ENCODE measurements at places on chromosomes 7 and 10.

- H3K4me1 ChIP-seq, result no peaks in the 10 kb centered on the region
- H3K4me3 ChIP-seq, result no peak overlapping the region
- H3K36me3 ChIP-seq, result peaks cover 6% of the 10 kb centered on the region
- H3K27me3 ChIP-seq, result peaks cover 2% of the 10 kb centered on the region
- no peak for DNase-seq
These were observed 277.0 kb downstream of the CRPPA start for GRCh38 chr7:16144361-16144760.

DNA sequence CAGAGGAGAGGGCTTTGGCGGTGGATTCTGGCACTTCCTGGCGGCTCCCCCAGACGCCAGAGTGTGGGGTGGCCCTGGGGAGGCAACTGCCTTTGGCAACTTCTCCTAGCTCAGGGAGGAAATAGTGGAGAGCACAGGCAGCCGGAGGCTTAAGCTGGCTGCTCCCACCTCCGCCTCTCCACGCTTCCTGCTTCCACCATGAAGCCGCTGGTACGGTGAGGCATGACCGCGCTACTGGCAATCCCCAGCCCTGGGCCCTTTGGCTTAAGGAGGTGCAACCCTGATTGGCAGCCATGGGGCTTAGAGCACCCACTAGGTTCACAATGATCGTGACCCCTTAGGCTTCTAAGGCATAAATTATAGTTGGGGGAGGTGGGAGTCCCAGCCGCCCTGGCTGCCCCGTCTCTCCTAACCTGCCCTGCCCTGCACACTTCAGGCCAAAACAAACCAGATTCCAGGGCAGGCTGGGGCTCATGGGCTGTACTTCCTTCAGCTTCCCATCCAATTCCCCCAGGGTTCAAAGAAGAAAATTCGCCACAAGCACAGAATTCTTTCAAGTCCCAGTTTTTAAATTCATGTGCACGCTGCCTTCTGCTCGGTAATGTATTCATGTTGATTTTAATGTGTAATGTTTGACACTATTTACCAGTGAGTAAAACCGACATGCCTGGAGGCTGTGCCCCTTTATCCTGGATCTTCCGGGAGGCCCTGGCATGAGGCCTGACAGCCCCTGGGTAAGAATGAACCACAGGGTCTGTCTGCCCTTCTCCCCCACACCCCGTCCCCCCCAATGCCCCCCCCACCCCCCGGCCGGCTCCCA is 90.7 kb upstream of the LRRC4 start:
- H3K4me3 ChIP-seq, result peak overlapping the region; percentile 25
- peak overlapping the region; percentile 59 for H3K27ac ChIP-seq
- no peaks in the 10 kb centered on the region for H3K36me3 ChIP-seq
- peaks cover 61% of the 10 kb centered on the region for H3K4me1 ChIP-seq
- peak; percentile 59 for DNase-seq

DNA sequence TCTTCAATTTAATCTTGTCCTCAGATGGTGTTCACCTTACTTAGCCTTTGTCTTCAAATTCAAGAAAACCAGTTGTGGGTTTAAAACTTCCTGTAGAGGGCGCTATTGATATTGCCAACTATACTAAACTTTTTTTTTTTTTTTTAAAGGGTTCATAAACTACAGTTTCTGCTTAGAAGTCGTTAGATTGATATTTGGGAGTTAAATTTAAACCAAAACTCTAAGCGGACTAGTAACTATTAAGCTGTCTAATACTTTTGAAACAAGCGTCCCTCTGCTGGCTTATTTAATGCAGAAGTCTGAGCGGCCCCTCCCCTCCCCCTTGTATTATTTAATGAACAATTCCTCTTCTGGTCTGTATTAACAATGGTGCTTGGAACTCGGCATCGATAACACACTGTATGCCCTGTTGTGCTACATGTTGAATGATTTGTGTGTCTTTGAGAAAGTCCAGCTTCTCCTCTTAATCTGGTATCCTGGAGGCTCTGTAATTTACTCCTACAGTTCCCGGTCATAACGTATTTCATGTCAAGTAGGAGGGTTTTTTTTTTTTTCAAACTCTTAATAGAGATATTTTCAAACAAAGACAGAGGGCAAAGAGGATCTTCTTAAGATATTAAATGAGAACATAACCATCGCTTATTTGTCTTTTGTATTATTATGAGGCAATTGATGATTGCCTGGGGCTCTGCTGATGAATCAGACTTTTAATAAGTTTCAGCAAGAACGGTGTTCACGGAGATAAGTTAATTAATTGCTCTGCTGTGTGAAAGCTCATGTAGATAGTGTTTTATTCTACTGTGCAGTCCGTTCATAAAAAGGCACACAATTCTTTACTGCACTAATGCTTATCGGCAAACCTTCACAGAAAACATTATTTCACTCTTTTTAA is 22.6 kb upstream of the CREB5 start:
- H3K27ac ChIP-seq, result no peak overlapping the region
- H3K4me3 ChIP-seq, result peak overlapping the region; percentile 55
- peak; percentile 14 for DNase-seq
- peaks cover 27% of the 10 kb centered on the region for H3K4me1 ChIP-seq
- peaks cover 8% of the 10 kb centered on the region for H3K27me3 ChIP-seq

DNA sequence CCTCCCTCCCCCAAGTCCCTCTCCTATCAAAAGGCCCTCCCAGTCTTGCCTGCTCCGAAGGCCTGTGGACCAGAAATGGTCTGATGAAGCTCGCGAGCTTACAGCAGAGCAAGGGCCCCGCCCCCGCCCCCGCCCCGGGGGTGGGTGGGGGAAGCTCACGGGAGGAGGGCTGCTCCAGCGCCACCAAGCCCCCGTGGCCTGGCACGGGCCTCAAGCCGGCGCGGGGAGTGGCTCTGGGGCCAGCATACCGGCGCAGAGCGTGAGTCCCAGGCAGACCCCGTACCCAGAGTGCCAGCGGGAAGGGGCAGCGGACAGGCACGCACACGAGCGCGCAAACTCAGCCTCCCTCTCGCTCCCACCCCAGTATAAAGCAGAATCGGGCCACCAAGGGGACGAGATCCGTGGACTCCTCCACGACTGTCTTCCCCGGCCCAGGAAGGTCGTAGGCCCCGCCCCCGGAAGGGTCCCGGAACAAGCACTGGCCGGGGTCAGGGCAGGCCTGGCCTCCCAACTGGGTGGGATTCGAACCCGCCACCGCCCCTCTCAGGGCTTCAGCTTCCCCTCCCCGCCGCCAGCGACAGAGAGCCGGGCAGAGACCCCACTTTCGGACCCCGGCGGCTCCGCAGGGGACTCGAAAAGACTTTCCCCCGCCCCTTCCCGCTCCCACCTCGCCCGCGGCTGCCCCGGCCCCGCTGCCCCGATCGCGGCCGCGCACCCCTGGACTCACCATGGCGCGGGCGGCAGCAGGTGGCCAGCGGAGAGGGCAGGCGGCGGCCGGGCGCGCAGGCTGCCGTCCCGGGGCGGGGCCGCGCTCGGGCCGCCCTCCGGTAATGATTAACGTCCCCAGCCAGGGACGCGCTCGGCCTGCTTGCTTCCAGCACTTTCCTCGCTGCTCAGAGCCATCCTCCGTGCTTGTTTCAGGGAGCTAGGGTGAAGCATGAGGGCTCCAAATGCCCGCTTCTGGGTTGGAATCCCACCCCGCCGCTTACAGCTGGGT is at the start of gene PCBD1:
Gene PCBD1 (minus strand): TSS at position 762 of the 997 bp plus-strand sequence. CDS start 32 bp downstream, at position 730.
- DNase-seq, result peak; percentile 79
- peaks cover 2% of the 10 kb centered on the region for H3K27me3 ChIP-seq
- no peak within 1 kb of the TSS for H3K27ac ChIP-seq
- peaks cover 54% of the 10 kb centered on the region for H3K4me1 ChIP-seq

GRCh38 chr10:57844387-57844998 is 423.2 kb downstream of the IPMK start:
- H3K4me1 ChIP-seq, result peaks cover 4% of the 10 kb centered on the region
- DNase-seq, result no peak
- H3K27ac ChIP-seq, result no peak overlapping the region
- no peaks in the 10 kb centered on the region for H3K27me3 ChIP-seq

All from nephron progenitor cell (in vitro differentiated cells).